ENCODE measurements at places on chromosomes 7 and 10.
A peak's percentile ranks its signal among the peaks of the same experiment; 100 is the strongest.

DNA sequence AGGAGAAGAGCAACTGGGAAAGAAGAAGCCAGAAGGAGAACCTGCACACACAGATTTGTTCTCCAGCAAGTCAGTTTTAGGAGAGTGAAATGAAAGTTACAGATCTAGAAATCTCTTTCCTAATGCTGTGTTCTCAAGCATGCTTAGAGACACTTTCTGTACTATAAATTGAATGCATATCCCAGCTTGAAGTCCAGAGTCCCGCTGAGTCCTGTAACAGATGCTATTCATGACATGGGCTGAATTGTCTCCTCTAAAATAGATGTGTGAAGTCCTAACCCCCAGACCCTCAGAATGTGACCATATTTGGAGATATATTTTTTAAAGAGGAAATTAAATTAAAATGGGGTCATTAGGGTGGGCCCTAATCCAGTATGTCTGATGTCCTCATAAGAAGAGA lies 46.9 kb upstream of the GJD4 start:
- DNase-seq = no peak

GRCh38 chr10:110003524-110003885 lies 4.3 kb upstream of the ADD3 start:
- no peak for DNase-seq

GRCh38 chr7:133480868-133481267 lies 228.0 kb downstream of the EXOC4 start:
- no peak for DNase-seq

- no peak for DNase-seq
Measured at GRCh38 chr10:34698979-34699378, 116.1 kb downstream of the PARD3 start.

DNA sequence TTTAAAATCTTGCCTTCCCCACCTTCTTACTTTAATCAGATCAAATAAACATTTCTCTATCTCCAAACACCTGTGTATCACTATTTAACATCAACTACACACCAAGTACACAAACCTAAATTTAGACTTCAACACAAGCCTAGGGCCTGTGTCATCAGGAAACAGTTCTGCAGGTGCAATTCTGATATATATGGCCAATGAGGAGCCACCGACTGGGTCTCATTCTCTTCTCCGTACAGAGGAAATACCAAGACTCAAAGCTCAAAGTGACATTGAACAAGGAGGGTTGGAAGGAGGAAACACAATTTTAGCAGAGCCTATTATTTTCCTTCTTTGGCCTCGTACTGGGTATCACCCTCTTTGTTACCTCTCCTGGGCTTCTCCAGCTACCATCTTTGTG lies 152.6 kb upstream of the PRR15 start:
- DNase-seq = no peak

GRCh38 chr7:30750683-30751650 lies 968 bp upstream of the INMT start:
- no peak for DNase-seq

- DNase-seq = peak; percentile 30
Measured at GRCh38 chr10:50636618-50637579, 13.1 kb upstream of the SGMS1 start.

DNA sequence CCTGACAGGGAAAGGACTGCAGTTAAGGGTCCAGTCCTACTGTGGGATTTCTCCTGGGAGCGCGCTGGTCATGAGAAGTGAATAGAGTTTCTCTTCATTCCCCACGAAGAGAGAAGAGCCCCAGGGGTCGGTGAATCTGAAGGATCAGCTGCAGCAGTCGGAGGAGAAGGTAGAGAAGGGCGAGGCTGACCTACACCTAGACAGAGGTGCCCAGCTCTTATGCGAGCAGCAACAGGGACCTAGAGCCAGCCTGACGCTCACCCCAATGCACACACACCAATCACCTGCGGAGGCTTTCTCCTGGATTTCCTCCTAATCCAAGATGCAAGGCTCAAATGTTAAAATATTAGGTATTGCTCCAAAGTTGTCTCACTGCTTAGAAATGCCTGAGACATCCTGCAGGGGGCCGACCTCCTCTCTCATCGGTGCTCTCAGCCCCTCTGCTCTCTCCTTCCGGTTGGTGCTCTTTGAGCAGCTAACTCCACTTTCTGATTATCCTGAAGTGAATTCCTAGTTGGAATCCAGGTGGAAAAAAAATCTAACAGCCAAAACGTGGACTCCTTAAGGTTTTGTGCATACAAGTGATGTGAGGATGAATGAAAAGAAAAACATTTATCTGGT lies 176.4 kb downstream of the AHR start:
- DNase-seq = no peak

DNA sequence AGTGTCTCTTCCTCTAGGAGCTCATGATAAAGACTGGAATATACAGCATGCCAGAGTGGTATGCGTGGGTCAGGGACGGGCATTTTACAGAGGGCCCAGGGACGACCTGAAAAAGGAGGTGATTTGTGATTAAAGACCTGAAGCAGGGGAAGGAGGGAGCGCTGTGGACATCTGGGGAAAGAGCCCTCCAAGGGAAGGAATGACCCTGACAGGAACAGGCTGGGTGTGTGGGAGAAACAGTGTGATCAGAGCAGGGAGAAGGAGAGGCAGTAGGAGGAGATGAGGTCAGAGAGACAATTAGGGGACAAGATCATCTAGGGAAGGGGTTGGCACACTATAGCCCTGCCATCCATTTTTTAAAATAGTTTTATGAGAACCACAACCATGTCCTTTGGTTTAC lies 3.4 kb upstream of the RASSF4 start:
- no peak for DNase-seq

GRCh38 chr10:6665847-6666246 lies 85.8 kb upstream of the PRKCQ start:
- DNase-seq = peak; percentile 58

DNA sequence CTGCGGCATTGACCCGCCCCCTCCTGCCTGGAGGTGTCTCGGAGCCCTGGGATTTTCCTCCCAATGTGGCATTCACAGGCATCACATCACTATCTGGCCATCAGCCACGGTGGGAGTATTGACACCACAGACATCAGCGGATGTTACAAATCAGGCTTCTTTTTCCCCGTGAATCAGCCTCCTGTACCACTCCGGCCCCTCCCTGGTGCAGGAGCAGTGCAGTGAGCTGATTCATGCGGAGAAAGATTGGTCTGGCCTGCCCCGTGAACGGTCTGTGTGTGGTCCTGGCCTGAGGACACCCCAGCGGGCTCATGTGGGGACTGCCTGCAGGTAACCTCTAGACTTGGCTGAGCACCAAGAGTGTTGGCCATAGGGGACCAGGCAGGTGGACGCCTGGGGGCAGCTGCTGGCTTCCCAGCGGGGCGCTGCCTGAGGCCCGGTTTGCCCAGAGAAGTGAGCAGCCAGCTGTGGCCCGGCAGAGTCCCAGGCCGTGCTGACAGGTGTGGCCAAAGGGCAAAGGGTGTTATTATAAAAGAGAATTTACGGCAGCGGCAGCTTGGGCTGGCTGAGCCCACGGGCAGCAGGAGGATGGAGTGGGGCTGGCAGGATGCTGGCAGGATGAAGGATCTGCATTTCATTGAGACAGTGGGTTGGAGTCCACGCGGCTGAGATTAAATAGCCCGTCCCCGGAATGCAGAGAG lies 32.1 kb upstream of the GNA12 start:
- DNase-seq = no peak

- DNase-seq = no peak
Measured at GRCh38 chr10:14163377-14164086, 167.2 kb downstream of the FRMD4A start.

Data from CD4-positive, alpha-beta T cell treated with Interleukin-6 for 4 hours (primary cell).